ENCODE measurements at places on chromosomes 7 and 10.

GRCh38 chr10:86443936-86444335 lies 77.3 kb upstream of the GRID1 start:
- no peak for DNase-seq

- DNase-seq: no peak
Observed at GRCh38 chr10:62862447-62862846, 46.3 kb upstream of the EGR2 start.

DNA sequence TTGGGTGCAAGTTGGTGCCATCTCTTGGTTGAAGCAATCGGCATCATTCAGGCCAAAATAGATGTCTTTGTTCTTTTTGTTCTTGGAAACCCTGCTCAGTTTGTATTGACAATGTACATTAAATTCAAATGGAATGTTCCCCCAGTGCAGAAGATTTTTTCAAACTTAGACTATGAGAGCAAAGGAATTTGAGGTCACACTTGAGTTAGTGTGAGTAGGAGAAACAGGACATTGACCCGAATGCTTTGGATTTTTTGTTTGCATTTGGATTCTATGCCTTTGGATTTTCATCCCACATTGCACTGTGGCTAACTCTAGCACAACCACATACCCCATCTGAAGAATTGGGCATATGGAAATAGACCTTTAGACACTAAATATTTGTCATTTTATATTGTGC lies 480.0 kb downstream of the GALNT17 start:
- no peak for DNase-seq

DNA sequence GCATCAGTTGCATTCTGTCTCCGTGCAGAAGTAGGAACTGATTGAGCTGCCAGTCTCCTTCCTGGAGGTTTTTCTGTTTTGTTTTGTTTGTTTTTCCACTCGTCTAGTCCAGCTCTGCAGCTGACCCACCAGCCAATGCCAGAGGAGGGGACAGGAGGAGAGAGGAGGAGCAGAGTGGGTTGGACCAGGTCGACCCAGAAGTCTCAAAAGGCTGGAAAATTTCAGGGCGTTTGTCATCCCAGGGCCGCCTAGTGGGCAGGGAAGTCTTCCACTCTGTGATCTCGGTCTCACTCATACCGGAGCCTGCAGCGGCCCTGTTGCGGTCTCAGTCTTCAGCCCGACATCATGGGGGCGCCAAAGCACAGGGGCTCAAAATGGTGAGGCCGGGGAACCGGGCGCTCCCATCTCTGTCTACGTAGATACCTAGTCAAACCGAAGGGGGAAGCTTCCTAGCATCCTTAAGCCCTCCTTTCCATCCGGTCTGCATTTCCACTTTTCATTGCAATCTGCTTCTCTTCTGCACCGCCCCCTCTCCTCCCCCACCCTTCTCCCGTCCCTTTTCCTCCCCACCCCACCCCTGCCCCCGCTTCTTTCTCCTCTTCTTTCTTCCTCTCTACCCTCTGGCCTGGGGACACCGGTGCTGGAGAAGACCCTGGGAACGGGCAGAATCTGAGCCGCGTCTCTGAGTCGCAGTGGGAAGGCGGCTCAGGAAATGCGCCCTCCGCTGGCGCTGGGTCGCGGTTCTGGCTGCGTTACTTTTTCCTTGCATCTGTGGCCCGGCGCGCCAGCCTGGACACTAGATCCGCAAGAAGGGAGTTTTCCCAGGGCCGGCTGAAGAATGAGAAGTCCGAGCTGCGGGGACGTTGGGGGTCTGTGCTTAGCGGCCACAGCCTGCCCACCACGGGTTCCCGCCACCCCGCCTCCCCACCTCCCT lies 16.2 kb upstream of the PAX2 start:
- no peak for DNase-seq

GRCh38 chr10:6581778-6582228 lies 1.7 kb upstream of the PRKCQ start:
- no peak for DNase-seq

DNA sequence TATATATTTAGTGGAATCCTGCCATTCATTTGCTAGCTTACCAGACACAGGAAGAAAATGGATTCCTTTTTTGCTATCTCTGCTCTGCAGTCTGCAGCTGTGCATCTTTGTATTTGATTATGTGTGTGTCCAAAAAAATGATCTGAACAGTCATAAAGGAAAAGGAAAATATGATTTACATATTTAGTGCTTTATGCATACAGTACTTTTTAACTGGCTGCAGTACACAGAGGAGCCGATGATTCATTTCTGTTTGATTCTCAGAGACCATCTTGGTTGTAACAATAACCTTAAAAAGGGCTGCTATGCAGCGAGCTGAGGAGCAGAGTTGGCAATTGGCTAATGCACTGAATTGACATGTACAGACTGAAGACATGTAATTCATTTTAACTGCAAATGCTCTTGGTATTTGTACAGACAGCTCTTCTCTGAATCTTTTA lies 151.3 kb upstream of the FZD1 start:
- DNase-seq: no peak

GRCh38 chr10:74988054-74988775 lies 123.2 kb upstream of the SAMD8 start:
- no peak for DNase-seq

DNA sequence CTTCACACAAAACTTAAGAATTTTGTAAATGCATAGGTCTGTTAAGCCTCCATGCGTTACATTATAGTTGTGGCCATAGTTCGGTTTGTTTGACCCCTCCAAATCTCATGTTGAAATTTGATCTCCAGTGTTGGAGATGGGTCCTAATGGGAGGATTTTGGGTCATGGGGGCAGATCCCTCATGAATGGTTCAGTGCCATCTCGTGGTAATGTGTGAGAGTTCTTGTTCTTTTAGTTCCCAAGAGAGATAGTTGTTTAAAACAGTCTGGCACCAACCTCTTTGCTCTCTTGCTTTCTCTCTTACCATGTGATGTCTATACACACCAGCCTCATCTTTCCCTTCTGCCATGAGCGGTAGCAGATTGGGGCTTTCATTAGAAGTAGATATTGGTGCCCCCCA lies 264.3 kb downstream of the TCF7L2 start:
- no peak for DNase-seq

DNA sequence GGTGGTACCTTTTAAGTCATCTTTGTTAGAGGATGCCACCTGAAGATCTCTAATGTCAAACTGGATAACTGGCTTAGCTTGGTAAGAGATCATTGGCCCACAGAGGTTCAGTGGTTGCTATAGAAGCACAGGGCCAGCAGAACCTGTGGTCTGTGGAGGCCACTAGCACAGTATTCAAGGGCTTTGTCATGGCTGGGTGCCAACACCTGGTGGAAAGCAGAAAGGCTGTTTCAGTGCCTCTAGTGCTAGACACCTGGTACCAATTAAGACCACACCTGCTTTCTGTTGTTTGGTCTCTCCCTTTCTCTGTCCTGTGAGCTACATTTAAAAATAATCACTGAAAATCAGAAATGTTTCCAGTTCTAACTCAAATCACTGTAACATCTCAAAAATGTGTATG lies 10.0 kb upstream of the PCGF5 start:
- DNase-seq: no peak

DNA sequence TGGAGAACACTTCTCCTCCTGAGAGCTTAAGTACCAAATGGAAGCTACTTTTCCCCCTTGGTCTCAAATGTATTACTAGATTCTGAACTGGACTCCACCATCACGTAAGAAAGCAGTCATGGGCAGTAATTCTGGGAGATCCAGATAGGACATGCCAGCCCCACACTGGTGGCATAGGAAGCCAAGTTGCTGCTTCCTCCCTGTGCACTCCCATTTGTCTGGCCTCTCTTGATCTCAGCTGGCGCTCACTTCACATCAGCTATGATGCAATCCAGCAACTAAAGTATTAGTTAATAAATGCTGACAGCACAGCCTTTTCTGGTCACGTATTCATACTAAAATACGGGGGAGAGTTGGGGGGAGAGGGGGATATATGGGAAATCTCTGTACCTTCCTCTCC lies 3.4 kb upstream of the IL6 start:
- no peak for DNase-seq

DNA sequence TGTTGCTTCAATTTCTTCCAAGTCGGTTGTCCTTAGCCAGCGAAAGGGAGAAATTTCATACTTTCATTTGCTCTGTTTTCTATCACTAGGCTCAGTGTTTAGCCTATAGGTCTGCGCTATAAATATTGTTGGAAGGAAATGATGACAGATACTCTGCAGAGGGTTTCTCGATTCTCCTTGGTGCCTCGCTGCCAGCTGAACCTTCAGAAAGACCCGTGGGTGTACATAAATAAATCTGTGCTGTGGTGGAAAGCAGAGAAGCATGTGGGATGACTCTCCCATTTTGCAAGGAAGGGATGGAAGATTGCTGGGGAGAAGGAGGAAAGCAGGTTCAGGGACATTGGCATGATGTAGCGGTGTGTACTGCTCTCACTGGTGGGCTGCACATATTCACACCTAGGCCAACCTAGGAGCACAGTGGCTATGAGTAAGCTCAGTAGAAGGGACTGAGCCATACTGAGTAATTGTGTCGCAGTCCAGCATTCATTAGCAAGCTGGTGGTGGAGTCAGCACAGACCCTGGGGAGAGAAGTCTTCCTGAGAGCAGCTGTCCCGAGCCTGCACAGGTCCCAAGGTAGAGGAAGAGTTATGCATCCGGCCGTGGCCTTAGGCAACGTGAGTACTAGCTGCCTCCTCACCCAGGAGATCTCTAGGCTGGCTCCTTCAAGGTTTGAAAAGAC lies 50.5 kb downstream of the PNLIPRP3 start:
- DNase-seq: no peak
